Thymus (tissue), 14 donors: ENCODE measurements at places on chromosomes 3 and 15. TPM values are rescaled to one million over a fixed set of nuclear protein-coding genes. Genes with fewer than 3 reads are reported as not detected.

GRCh38 chr3:45199837-45200648 lies 26.0 kb downstream of the TMEM158 start:
- H3K4me3 ChIP-seq: no peak overlapping the region
- DNase-seq: no peak
- H3K27me3 ChIP-seq: no peaks in the 10 kb centered on the region
- no peaks in the 10 kb centered on the region for H3K4me1 ChIP-seq
- no peaks in the 10 kb centered on the region for H3K36me3 ChIP-seq

GRCh38 chr3:5022966-5023776 lies 43.9 kb downstream of the BHLHE40 start:
- H3K4me3 ChIP-seq: no peak overlapping the region
- no peaks in the 10 kb centered on the region for H3K27me3 ChIP-seq
- H3K4me1 ChIP-seq: peaks cover 5% of the 10 kb centered on the region
- H3K27ac ChIP-seq: no peak overlapping the region
- no peaks in the 10 kb centered on the region for H3K36me3 ChIP-seq

PTX3 gene
- total RNA-seq: 1.2 TPM

DNA sequence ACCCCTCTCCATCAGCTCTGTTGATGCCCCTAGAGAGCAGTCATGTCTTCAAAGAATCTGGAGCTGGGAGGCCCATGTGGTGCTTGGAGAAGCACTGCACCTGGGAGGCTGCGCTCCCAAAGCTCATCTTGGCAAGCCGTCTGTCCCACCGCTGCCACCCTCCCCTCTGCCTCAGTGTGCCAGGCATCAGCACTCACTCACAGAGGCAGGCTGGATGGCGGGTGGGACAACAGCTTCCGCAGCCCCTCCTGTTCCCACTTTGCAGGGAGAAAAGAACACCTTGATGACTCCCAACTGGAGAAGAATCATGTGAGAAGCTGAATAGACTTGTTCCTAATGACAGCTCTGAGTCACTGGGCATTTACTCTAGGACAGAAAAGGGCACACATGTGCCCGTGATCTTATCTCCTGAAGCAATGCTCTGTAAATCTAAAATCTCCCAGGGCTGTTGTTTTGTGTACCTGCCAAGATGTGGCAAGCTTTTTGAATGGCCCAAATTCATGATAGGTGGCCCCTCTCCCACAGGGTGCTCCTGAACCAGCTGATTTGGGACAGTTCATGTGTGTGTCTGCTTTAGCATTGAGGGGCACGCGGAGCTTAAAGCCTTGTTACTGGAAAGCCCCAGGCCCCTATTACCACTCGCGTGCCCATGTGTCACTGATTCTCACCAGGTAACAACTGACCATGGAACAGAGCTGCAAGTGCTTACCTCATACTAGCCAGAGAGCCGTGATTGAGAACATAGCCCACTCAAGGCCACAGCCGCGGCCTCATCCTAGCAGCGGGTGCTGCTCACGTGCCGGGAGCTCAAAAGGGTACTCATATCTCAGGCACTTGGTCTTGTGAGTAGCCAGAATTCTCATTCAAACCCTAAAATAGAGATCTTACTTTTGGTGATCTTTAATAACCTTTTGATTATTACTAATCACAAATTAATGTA lies 104.4 kb downstream of the DNAJB8 start:
- H3K27ac ChIP-seq: no peak overlapping the region
- H3K4me1 ChIP-seq: no peaks in the 10 kb centered on the region
- no peak overlapping the region for H3K4me3 ChIP-seq
- no peaks in the 10 kb centered on the region for H3K27me3 ChIP-seq

CHRM5 gene
- total RNA-seq: not detected

KIF15 gene
- total RNA-seq: 43.4 TPM

CYP1A1 gene
- total RNA-seq: 0.09 TPM

DNA sequence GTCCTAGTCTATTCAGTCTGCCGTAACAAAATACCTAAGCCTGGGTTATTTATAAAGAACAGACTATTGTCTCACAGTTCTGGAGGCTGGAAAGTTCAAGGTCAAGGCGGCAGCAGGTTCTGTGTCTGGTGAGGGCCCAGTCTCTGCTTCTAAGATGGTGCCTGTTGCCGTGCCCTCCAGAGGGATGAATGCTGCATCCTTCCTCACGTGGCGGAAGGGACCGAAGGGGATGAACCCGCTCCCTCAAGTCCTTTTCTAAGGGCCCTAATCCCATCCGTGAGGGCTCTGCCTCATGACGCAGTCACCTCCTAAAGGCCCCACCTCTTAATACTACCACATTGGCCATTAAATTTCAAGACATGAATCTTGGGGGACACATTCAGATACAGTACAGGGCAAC lies 133.7 kb downstream of the CHSY1 start:
- H3K36me3 ChIP-seq: no peaks in the 10 kb centered on the region
- no peaks in the 10 kb centered on the region for H3K27me3 ChIP-seq
- no peak for DNase-seq
- no peak overlapping the region for H3K27ac ChIP-seq
- H3K4me3 ChIP-seq: no peak overlapping the region

GRCh38 chr3:149999421-149999820 lies 28.7 kb upstream of the PFN2 start:
- H3K36me3 ChIP-seq: no peaks in the 10 kb centered on the region
- H3K27ac ChIP-seq: no peak overlapping the region
- H3K4me3 ChIP-seq: no peak overlapping the region
- DNase-seq: no peak
- H3K4me1 ChIP-seq: no peaks in the 10 kb centered on the region

- no peak for DNase-seq
- H3K27ac ChIP-seq: no peak overlapping the region
- H3K27me3 ChIP-seq: no peaks in the 10 kb centered on the region
- H3K4me1 ChIP-seq: no peaks in the 10 kb centered on the region
- H3K36me3 ChIP-seq: peaks cover 35% of the 10 kb centered on the region
These were observed 65.0 kb downstream of the SMARCC1 start for GRCh38 chr3:47716656-47717055.

- H3K27me3 ChIP-seq: no peaks in the 10 kb centered on the region
- no peak for DNase-seq
- H3K4me3 ChIP-seq: no peak overlapping the region
- no peaks in the 10 kb centered on the region for H3K36me3 ChIP-seq
These were observed 220.4 kb downstream of the OSBPL10 start for GRCh38 chr3:31760654-31761053.

RARB gene
- 1.7 TPM for total RNA-seq

TRIM42 gene
- total RNA-seq: not detected

- no peaks in the 10 kb centered on the region for H3K27me3 ChIP-seq
- no peak overlapping the region for H3K27ac ChIP-seq
- DNase-seq: no peak
- H3K4me3 ChIP-seq: no peak overlapping the region
These were observed 67.2 kb downstream of the LIPC start for GRCh38 chr15:58498821-58499580.

- DNase-seq: no peak
- H3K4me1 ChIP-seq: no peaks in the 10 kb centered on the region
- peaks cover 3% of the 10 kb centered on the region for H3K36me3 ChIP-seq
- no peaks in the 10 kb centered on the region for H3K27me3 ChIP-seq
These were observed 121.1 kb downstream of the CBLB start for GRCh38 chr3:105747696-105748095.

DNA sequence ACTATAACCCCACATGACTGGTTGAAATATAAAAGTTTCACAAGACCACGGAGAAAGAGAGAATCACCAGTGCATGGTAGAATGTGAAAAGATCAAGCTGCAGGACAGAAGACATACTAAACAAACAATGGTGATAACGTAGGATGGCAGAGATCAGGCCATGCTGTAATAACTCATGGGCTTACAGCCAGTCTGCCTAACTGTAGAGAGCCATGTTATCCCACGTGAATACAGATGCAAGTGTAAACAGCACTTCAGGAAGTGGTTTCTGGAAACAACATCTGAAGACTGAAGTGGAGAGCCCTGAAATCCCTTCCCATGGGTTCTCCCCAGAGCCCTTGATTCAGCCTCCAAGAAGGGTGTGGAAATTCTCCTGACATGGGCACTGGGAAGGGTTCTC lies 103.2 kb upstream of the SLCO2A1 start:
- DNase-seq: no peak
- H3K36me3 ChIP-seq: no peaks in the 10 kb centered on the region
- H3K4me3 ChIP-seq: no peak overlapping the region
- H3K27ac ChIP-seq: no peak overlapping the region
- no peaks in the 10 kb centered on the region for H3K4me1 ChIP-seq

GRCh38 chr15:81337713-81338157 lies 13.8 kb upstream of the STARD5 start:
- no peaks in the 10 kb centered on the region for H3K36me3 ChIP-seq
- no peaks in the 10 kb centered on the region for H3K27me3 ChIP-seq
- H3K4me3 ChIP-seq: no peak overlapping the region
- DNase-seq: no peak
- H3K27ac ChIP-seq: no peak overlapping the region
- no peaks in the 10 kb centered on the region for H3K4me1 ChIP-seq

LRRK1 gene
- total RNA-seq: 3.4 TPM

DNA sequence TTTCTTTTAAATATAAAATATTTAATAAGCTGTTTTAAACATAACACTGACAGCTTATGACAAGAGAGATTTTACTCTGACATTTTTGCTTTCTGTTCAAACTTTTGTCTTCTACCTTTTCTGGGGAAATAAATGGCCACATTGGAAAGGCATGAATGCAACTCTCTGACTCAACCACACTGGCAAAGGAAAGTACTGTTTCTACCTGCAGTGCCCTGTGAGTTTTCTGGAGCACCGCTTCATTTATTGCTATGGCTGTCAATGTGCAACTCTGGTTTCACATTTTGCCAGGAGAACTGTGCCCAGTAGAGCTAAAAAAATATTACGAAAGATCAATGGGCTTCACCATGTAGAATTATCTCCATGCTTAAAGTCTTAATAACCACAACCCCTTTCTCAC lies 15.1 kb downstream of the PDZRN3 start:
- no peaks in the 10 kb centered on the region for H3K4me1 ChIP-seq
- no peak overlapping the region for H3K27ac ChIP-seq
- no peaks in the 10 kb centered on the region for H3K36me3 ChIP-seq
- H3K4me3 ChIP-seq: no peak overlapping the region
- no peak for DNase-seq

GRCh38 chr3:4633078-4634004 lies 140.2 kb downstream of the ITPR1 start:
- no peaks in the 10 kb centered on the region for H3K4me1 ChIP-seq
- no peaks in the 10 kb centered on the region for H3K27me3 ChIP-seq
- H3K27ac ChIP-seq: no peak overlapping the region

DMXL2 gene
- total RNA-seq: 18.9 TPM

- DNase-seq: no peak
- no peaks in the 10 kb centered on the region for H3K36me3 ChIP-seq
- H3K27me3 ChIP-seq: no peaks in the 10 kb centered on the region
- peaks cover 88% of the 10 kb centered on the region for H3K4me1 ChIP-seq
- H3K4me3 ChIP-seq: no peak overlapping the region
These were observed 148.4 kb upstream of the TLE3 start for GRCh38 chr15:70245932-70246622.

GASK1A gene
- 1.5 TPM for total RNA-seq

DNA sequence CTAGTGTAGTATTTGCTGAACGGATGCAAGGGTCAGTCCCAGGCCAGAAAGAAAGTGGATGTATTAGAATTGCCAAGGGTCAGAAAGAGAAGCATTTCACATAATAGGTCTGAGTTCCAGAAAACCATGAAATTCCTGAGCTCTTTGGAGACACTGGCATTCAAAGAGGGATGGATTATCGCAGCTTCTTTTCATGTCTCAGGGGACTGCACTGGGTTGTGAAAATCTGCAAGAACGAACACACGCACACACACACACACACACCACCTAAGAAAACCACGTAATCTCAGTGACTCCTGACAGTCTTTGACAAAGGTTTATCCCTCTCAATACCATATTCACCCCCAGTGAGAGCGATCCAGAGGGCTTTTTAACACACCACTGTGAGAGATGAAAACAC lies 57.9 kb downstream of the TIPARP start:
- no peak overlapping the region for H3K27ac ChIP-seq
- H3K4me3 ChIP-seq: no peak overlapping the region
- no peaks in the 10 kb centered on the region for H3K27me3 ChIP-seq
- no peak for DNase-seq
- no peaks in the 10 kb centered on the region for H3K4me1 ChIP-seq
- no peaks in the 10 kb centered on the region for H3K36me3 ChIP-seq

KLHL6 gene
- total RNA-seq: 20.9 TPM
